ENCODE measurements at places on chromosomes 3 and 15. TPM values are rescaled to one million over a fixed set of nuclear protein-coding genes. Genes with fewer than 3 reads are reported as not detected.

PLEKHO2 gene
- total RNA-seq, result 56.1 TPM

SPINK8 gene
- total RNA-seq, result not detected

CCDC33 gene
- not detected for total RNA-seq

STAG1 gene
- 54.7 TPM for total RNA-seq

SH3GL3 gene
- 0.29 TPM for total RNA-seq

GOLGA6B gene
- not detected for total RNA-seq

ALG1L2 gene
- total RNA-seq, result 0.33 TPM

CFAP44 gene
- total RNA-seq, result 5.5 TPM

FOXL2 gene
- total RNA-seq, result not detected

IL20RB gene
- total RNA-seq, result 2.6 TPM

CTXND1 gene
- not detected for total RNA-seq

SLC2A2 gene
- not detected for total RNA-seq

PLSCR2 gene
- total RNA-seq, result not detected

ARPP21 gene
- not detected for total RNA-seq

TCTA gene
- 26.6 TPM for total RNA-seq

C2CD4A gene
- not detected for total RNA-seq

RLBP1 gene
- not detected for total RNA-seq

TTC23 gene
- total RNA-seq, result 35.6 TPM

SPSB4 gene
- not detected for total RNA-seq

GABRA5 gene
- total RNA-seq, result not detected

IL1RAP gene
- 7.9 TPM for total RNA-seq

PRR23E gene
- not detected for total RNA-seq

KIF7 gene
- total RNA-seq, result 19.7 TPM

A4GNT gene
- total RNA-seq, result not detected

MORC1 gene
- not detected for total RNA-seq

FSIP1 gene
- total RNA-seq, result 1.6 TPM

KCNMB3 gene
- 0.50 TPM for total RNA-seq

SLCO3A1 gene
- total RNA-seq, result 4.1 TPM

NR1I2 gene
- total RNA-seq, result not detected

TMC3 gene
- not detected for total RNA-seq

BOC gene
- 3.3 TPM for total RNA-seq

CFAP161 gene
- total RNA-seq, result 0.66 TPM

FBXO40 gene
- not detected for total RNA-seq

WDR49 gene
- 1.0 TPM for total RNA-seq

VPS33B gene
- total RNA-seq, result 15.0 TPM

RTP3 gene
- not detected for total RNA-seq

NANOGP8 gene
- total RNA-seq, result 0.15 TPM

DCP1A gene
- 9.1 TPM for total RNA-seq

All from smooth muscle cell of trachea (primary cell).